T-helper 22 cell (primary cell): ENCODE measurements at places on chromosomes 4 and X.

DNA sequence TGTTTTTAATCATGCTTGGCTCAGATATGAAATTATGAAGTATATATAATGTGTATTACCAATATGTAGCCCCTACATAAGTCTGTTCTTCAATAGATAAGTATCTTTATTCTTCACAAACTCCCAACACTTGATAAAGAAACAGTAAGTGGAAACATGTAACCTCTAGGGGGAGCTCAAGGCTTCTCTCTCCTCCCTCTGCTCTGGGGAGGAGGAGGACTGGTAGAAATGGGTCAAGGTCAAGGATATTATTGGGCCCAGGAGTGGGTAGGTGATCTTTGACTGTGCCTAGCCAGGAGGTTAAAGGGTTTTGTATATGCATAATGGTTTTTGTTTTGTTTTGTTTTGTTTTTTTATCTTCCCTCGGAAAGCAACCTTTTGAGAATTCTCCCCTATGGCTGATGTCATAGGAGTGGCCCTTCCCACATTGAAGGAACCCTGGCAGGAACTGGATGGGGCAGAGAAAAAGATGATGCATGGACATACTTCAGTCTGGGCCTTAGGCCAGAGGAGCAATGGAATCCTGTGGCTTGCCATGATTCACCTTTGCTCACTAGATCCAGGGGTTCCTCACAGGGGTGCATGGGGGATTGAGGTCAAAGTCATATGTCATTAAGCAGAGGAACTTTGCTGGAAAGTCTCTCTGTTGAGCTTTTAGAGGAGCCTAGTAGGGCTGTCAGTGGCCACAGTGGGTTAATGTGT lies 460.3 kb downstream of the MID1IP1 start:
- no peak for DNase-seq

DNA sequence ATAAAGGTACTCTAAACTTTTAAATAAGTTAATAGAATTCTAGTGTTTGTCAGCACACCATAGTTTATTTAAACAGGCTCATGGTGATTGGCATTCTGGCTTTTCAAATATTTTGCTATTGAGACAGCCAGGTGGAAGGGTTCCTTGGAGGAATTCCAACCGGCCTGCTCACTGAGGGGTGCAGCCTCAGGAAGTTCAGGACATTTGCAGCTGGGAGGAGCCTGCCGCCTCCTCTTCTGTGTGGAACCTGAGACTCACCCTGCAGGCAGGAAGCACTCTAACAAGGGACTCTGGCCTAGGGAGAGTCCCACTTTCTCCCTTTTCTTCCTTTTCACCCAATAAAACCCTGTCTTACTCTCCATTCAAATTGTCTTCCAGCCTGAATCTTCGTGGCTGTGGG lies 1328.0 kb downstream of the FSTL5 start:
- no peak for DNase-seq

DNA sequence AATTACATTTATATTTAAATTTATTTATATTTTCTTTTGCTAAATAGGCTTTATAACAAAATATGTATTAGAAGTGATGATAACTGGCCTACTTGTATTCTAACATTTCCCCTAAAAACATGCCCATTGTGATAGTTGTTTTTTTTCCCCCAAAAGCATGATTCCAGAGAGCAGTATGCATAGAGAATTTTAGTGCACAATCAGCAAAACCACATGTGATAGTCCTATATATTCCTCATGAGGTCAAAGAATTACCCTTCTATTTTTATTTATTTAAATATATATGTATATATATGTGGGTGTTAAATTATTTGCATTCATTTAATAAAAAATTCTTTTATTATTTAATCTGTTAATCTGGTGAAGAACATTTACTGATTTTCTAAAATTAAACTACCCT lies 78.2 kb upstream of the TLL1 start:
- no peak for DNase-seq

DNA sequence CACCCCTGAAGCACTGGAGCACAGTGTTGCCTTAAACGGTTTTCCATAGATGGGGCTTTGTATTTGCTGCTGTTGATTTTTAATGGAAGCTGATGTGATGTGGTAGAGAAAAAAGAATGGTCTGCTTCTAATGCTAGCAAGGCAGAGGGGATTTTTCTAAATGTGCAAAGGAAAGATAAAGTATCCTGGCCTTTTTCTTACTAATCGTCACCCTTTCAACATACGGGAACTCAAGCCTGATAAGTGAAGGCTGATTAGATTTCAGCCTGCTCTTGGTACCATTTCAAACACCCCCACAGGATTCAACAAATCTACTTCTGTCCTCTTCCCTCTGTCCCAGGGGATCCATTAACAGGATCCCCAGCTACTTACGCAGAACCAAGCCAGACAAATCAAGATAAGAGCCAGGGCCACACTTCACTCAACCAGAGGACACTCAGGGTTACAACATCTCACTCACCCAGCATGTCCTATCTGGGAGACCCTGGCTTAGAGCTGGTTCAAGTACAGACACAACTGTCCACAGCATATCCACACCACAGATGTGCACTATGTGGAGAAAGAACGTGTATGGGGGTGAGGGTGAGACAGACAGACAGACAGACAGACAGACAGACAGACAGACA lies 180.0 kb downstream of the SH3KBP1 start:
- no peak for DNase-seq

DNA sequence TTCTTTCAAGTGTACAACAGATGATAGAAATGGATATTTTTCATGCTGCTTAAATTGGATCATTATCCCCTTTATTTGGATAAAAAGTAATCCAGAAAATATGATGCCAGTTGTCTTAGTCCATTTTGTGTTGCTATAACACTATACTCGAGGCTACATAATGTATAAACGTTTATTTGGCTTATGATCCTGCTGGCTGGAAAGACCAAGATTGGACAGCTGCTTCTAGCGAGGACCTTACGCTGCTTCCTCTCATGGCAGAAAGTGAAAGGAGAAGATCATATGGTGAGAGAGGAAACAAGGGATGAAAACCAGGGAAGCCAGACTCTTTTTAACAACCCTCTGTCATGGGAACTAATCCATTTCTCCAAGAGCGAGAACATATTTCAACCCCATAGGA lies 102.7 kb downstream of the TRAM1L1 start:
- DNase-seq, result no peak

GRCh38 chr4:124939908-124940307 lies 227.4 kb upstream of the ANKRD50 start:
- no peak for DNase-seq

DNA sequence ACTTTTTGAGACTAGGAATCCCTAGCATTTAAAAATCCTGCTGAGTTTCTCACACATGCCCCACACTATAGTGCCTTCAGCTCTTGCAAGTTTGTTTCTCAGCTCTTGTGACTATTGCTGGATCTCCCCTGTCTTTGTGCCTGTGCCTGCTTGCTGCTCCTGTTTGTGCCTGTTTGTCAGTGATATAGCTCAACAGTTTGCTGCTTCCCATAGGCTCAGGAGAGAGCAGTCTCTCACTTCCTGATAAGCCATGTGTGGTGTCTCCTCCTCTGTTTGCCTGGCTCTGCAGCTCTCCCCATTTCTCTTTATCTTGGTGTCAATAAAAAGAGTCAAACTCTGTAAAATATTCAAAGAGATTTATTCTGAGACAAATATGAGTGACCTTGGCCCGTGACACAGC lies 259.8 kb upstream of the CLNK start:
- no peak for DNase-seq
